Activated CD4-positive, alpha-beta T cell treated with anti-CD3 and anti-CD28 coated beads, Interleukin-2, Interleukin-4, amounts not matched to agents 100 ng/mL and 50 ng/mL, durations not matched to agents 16 hours and 8 hours (primary cell): ENCODE measurements at places on chromosomes 11 and 22.

GRCh38 chr11:66559142-66559865, 9.1 kb downstream of the CTSF start:
- DNase-seq: no peak

GRCh38 chr22:20127869-20128618, 3.6 kb upstream of the ZDHHC8 start:
- DNase-seq: no peak

GRCh38 chr22:43239193-43239780, 52.4 kb upstream of the TTLL12 start:
- DNase-seq: no peak

- peak; percentile 69 for DNase-seq
Measured at GRCh38 chr11:4626207-4627099, 10.8 kb upstream of the OR51D1 start.

DNA sequence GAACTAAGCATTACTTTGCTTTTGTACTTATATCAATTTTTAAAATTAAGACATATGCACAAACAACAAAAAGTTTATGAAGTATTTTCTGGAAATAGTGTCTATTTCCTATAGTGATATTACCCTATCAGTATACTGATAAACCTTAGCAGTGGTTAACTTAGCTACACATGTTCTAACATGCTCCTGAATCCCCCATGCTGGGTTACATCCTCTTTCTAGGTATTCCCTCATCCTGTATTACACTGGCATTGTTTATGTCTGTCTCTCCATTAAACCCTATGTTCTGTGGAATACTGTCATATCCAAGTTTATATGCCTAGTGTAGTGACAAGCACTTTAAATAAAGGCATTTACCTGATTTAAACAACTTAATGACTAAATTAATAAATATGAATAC, 1.8 kb upstream of the FAR1 start:
- DNase-seq: no peak
